ENCODE measurements at places on chromosomes 11 and 22. TPM values are rescaled to one million over a fixed set of nuclear protein-coding genes. Genes with fewer than 3 reads are reported as not detected.

DNA sequence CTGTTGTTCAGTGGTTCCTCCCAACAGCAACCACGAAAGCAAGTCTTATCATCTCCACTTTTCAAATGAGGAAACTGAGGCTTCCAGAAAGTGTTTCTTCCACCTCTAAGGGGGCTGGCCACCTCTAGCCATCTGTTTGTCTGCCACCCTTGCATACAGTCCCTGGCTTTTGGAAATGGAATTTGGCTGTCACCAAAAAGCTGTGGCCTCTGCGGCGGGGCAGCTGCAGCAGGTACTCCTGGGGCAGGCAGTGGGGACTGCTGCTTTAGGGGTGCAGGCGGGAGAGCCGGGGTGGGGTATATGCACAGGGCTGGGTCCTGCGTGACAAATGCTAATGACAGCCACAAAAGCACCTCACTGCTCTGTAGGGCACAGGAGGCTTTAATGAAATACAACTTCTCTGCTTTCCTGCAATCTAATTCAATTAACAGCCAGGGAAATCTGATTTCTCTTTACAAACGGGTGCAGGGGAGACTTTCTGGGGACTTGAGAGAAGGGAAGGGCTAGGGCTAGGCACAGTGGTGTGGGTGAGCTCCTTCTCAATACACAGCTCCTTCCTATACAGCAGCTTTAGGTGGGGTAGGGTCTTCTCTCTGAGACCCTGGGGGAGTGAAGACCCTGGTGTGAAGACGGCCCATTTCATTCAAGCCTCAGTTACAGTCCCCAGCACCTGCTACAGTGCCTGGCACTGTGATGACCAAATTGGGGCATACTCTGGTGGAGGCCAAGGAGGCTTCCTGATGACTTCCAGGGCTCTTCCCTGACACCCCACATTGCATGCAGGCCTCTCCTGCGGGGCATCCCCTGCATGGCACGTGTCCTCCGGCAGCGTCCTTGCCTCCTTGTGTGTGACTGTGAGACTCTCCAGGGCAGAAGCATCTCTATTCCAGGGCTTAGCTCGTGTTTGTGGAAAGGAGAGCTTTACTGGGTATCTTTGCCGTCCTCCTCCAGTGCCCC is 161.6 kb downstream of the CEP164 start:
- no peak for DNase-seq

GRCh38 chr22:21972293-21972779 is 10.3 kb downstream of the TOP3B start:
- peak; percentile 86 for DNase-seq

DNA sequence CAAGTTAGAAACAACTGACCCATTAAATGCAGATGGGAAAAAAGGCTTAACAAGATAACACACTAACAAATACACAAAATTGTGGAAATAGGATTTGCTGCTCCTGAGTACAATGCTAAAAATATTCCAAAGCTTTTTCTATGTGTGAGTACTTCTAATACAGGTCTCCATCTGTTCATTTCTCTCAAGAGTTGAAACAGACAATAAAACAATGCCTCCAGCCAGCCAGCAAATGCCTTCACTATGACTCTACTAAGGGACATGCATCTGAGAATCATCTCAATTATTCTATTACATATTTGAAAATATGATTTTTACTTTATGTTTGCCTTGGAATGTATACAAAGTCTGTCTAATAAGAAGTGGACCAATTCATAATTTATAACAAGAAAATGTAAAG is 119.0 kb downstream of the CADM1 start:
- DNase-seq, result no peak

GRCh38 chr22:26484360-26484706 is 656 bp downstream of the SRRD start:
- DNase-seq, result no peak

GRCh38 chr11:106017093-106017492 is 4.9 kb downstream of the MSANTD4 start:
- no peak for DNase-seq

DNA sequence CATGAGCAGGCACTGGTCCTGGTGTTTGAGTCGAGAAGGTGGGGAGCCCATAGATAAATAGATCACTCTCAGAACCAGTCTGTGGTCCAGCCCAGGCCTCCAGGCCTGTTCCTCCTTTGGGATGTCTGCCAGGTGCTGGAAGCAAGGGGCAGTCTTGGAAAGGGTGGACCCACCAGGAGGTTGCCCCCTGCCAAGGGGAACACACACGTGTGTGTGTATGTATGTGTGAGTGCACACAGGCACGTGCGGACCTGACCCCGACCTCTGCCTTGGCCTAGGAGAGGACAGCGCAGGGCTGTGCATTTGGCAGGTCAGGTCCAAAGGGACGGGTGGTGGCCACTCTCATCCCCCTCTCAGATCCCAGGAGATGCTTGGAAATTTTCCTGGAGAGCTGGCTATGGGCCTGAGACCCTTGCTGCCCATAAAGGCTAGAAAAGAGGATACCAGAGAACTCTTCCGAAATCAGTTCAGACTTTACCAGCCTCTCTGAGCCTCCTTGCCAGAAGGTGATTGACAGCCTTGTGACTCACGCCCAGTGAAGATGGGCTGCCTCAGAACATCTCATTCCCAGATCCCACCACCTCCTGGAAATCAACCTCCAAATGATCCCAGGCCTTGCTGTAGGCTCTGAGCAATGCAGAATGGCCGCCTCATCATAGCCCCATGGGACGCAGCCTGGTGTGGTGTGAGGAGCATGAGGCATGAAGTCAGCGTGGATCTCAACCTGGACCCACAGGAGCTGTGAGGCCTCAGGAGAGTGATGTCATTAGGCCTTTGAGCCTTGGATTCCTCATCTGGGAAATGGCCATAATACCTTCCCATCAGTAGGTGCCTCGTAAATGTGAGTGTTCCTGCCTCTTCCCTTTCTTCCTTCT is 24.0 kb upstream of the CREB3L1 start:
- DNase-seq, result no peak

DNA sequence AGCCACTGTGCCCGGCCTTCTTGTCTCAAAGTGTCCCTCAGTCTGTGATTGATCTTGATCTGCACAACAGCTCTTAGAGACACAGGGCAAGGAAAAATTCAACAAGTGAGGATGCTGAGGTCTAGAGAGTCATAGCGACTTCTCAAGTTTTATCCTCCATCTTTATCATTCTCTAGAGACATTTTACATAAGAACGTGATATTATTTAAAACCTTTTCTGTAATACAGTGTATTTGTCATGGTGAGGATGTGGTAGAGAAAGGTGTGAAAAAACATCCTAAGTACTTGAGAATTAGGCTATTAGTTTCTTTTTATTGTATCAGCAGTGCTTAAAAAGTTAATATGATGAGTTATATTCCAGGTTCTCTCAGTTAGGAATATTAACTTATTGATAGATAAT is 50.2 kb downstream of the EMSY start:
- no peak for DNase-seq

GRCh38 chr11:35292279-35292678 is 127.1 kb downstream of the SLC1A2 start:
- DNase-seq, result no peak

DNA sequence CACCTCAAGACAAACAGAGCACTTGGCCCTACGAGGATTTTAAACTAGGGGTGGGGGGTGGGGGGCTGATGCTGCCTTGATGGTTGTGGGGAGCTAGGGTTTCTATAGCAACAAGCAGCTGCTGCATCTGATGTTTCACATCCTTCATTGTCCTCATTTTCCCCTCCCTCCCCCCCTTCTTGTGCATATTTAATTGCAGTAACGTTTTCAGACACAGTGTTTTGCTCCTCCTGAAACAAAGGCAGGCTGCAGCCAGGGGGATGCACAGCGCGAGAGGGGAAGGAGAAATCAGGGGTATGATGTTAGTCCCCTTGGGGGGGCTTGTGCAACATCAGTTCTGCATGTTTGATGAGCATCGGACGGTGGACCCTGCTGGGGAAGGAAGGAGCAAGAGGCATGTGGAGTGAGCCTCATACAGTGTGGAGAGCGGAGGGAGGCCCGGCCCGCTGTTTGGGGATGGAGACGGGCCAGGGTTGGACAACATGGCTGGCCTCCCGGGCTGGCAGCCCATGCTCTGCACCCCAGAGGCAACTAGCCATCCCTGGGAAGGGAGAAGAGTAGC is 208.3 kb downstream of the CEP164 start:
- DNase-seq, result no peak

GRCh38 chr22:22554587-22555284 is 4.3 kb downstream of the PRAME start:
- no peak for DNase-seq

DNA sequence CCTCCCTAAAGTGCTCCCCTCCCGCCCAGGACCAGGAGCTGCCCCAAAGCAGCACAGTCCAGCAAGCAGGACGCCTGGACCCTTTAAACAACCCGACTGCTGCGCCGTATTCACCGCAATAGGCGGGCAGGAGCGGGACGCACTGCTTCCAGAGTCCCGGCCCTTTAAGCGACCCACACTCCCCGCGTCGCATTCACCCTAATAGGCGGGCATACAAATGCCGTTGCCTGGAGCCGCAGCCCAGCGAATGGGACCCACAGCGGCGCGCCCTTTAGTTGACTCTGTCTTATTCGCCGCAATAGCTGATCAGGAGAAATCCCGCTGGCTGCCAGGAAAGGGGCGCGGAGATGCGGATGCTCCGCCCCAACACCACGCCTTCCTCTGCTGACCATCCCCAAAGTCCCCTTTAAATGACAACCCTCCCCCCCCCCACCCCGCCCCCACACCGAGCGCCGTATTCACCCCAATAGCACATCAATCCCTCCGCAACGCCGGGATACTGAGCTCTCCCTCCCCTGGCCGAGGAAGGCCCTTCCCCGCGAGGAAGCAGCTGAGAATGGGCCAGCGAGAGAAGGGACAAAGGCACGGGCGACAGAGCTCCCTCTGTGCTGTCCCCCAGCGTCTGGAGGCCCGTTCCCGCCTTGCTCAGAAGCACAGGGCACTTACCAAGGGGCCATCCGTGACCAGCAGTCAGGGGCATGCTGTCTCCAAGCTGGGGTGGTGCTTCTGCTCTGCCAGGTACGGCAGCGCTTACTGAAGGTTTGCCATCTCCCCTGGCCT is 4.7 kb downstream of the OSBPL5 start:
- no peak for DNase-seq

DNA sequence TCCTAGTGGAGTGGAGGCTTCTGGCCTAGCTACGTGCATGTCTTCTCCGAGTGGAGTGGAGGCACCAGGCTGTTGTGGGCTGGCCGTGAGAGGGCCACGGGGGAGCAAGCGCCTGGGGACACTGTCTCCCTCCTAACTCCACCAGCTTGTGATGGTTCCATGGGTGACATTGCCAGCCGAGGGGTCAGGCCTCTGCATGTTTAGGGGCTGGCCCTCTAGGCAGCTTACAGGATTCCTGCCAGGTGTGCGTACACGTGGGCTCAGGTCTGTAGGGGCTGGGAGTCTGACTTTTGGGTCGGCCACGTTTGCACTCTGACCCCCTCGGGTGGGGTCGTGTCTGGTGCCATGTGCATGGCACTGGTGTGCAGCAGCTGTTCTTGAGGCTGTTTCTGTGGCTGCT is 31.6 kb downstream of the TBC1D22A start:
- DNase-seq, result peak; percentile 50

DNA sequence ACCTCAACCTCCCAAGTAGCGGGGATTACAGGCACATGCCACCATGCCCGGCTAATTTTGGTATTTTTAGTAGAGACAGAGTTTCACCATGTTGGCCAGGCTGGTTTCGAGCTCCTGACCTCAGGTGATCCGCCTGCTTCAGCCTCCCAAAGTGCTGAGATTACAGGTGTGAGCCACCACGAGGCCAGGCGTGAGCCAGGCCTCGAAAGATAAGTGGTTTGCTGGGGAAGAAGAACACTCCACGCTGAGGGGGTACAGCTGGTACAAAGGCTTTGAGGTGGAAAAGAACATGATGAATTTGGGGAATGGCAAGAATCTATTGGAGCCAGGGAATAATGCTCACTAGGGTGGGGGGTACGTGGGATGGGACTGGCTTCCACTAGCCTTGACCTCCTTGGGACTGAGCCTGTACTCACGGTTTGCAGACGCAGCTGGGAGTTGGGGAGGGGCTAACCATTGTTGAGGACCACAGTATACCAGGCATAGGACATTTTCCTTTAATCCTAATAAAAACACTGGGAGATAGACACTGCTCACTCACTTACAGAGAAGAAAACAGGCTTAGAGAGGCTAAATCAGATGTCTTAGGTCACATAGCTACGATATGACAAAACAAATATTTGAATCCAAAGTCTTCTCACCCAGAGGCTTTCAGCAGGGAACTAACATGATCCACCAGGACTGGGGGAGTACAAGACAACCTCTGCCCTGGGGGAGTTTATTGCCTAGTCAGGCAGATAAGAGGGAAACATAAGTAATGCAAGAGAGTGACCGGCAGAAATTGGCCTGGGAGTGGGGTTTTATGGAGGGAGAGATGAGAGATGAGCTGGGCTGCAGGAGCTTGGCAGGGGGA is 4.9 kb downstream of the SLCO2B1 start:
- DNase-seq, result no peak

GRCh38 chr11:27234043-27234668 is 128.9 kb downstream of the CCDC34 start:
- DNase-seq, result no peak

DNA sequence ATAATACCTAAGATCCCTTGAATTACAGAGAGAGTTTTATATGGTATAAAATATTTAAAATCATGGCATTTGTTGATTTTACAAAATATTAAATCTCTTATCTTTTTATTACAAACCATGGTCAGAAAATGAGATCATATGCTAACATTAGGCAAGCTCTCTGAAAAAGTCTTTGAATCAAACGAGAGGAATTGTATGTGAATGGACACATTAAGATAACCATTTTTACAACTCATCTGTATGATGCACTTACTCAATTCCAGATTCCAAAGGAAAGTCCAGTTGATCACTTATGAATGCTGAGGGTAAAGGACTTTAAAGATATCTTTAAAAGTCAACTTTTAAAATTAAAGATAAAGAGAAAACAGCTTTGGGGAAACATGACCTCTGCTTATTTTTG is 83.5 kb upstream of the LUZP2 start:
- no peak for DNase-seq

DNA sequence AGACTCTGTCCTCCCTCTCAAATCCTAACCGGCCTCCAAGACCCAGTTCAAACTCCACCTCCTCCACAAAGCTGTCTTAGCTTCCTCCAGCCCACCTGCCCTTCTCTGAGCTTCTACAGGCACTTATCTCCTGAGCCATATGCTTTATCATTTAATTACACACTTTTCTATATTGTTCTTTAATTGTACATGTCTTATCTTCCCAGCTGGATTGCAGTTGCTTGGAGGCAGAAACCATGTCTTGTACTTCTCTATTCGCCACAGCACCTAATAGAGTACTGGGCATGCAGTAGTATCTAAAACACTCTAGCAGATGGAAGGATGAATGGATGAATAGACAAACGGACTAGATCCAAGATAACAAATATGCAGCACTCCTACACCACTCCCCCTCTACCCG is 11.3 kb downstream of the TRIM29 start:
- DNase-seq, result no peak

Gene MAJIN
- total RNA-seq, result not detected

Gene OR2AG2
- total RNA-seq, result 0.62 TPM

Gene MPPED2
- total RNA-seq, result not detected

Gene PLEKHA7
- total RNA-seq, result 20.7 TPM

Gene OR52E8
- total RNA-seq, result not detected

Gene TEX54
- 0.79 TPM for total RNA-seq

Gene PNPLA5
- total RNA-seq, result not detected

Gene SLC6A5
- not detected for total RNA-seq

Gene CECR2
- 0.14 TPM for total RNA-seq

Gene C11orf21
- 2.4 TPM for total RNA-seq

Data from activated CD4-positive, alpha-beta T cell treated with anti-CD3 and anti-CD28 coated beads, Interleukin-2, amount 10 ng/mL, durations not matched to agents 24 days and 14 days (primary cell).